ENCODE measurements at places on chromosomes 12 and 14.

DNA sequence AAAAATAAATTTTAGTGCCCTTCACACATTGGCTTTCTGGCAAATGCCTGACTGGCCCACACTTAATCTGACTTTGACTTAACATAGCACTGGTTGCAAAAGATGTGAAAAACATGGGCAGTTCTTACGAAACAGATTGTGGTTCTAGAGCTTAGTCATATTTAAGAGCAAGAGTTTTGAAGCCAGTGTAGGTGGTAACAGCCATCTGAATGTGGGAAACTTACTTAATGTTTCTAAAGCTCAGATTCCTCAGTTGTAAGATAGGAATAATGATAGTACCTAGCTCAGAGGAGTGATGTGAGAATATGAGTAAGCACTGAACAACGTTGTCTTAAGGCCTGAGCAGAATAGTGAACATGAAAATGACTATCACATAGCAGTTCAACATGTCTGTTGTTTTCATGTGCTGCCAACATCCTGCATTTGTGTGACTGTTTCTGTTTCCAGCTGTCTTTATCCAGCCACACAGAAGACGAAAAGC is 262.7 kb downstream of the SYT1 start:
- peak; percentile 87 for DNase-seq

GRCh38 chr12:40375076-40375475 is 150.3 kb downstream of the LRRK2 start:
- peak; percentile 27 for DNase-seq

- no peak for DNase-seq
Observed at GRCh38 chr14:96039633-96040311, 610 bp downstream of the C14orf132 start.

DNA sequence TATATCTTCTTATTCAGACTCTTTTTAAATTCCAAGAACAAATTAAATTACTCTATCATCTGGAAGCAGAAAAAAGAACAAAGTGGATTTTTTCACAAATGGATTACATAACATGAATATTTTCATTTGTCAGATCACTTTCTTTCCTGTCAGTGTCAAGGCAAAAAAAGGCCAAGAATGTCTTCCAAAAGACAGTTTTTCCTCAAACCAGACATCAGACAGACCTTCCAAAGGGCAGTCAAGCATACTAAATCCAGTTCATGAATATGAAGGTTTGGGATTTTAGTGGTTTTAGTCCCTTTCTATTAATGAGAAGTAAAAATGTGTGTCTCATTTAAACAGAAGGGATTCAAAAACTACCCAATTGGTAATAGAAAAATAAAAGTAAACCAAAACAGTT is 336.0 kb downstream of the CEP128 start:
- no peak for DNase-seq

- no peak for DNase-seq
Observed at GRCh38 chr14:51096870-51097269, 2.0 kb upstream of the TRIM9 start.

GRCh38 chr12:8572507-8572906 is 31.8 kb upstream of the CLEC4E start:
- DNase-seq, result no peak

GRCh38 chr14:64973026-64973442 is 898 bp upstream of the RAB15 start:
- DNase-seq, result no peak

- no peak for DNase-seq
Observed at GRCh38 chr14:96135285-96135684, 69.4 kb upstream of the BDKRB2 start.

DNA sequence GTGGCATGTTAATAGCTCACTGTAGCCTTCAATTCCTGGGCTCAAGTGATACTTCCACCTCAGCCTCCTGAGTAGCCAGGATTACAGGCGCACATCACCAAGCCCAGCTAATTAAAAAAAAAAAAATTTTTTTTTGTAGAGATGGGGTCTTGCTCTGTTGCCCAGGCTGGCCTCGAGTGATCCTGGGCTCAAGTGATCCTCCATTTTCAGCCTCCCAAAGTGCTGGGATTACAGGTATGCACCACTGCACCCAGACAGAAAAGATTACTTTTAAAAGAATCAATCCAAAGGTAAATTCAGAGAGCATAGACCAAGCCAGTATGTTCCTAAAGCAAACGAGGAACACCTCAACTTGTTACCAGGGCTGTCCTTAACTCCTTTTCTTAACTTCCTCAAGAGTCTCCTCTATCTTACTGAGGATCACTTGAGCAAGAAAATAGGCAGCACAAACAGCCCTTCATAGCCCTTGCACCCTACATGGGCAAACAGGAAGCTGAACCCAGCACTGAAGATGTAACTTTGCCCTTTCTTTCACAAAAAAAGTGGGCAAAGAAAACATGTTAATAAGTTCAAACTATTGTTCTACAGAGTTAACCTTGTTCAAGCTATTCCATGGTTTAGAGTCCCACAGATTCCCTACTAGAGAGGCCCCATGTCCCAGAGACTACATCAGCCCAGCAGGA is 11.3 kb downstream of the CS start:
- no peak for DNase-seq

- DNase-seq, result no peak
Observed at GRCh38 chr12:23421556-23421955, 527.9 kb downstream of the SOX5 start.

DNA sequence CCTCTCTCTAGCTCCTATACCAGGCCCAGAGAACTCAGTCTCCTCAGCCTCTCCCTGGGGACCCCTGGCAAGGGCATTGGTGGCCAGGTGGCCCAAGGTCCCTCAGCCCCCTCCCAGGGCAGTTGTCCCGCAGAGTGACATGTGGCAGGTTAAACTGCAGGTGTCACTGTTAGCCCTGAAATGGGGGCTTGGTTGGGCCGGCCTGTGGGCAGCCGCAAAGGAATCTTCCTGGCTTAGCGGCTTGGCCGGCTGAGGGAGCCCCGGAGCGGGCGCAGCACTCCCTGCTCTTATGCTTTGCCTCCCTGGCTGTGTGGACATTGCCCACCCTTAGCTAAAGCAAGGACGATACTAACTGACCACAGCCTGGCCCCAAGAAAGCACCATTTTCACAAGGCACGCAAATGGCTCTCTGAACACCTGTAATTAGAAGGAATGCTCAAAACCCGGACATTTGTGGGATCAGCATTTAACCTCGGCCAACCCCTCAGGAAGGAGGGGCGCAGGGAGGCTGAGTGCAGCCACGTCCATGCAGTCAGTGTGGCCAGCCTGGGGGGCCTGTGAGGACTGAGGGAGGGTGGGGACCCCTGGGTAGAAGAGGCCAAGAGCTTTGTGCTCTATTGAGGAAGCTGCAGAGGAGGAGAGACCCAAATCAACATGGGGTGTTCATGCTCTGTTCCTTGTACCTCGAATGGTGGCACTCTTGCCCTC is 82.2 kb downstream of the PAPOLA start:
- DNase-seq, result peak; percentile 35

GRCh38 chr12:24555730-24556129 is 393.2 kb downstream of the BCAT1 start:
- DNase-seq, result no peak

- peak; percentile 92 for DNase-seq
Observed at GRCh38 chr12:112419297-112420133, 768 bp downstream of the PTPN11 start.

- DNase-seq, result no peak
Observed at GRCh38 chr14:68543516-68543915, 249.4 kb downstream of the ZFP36L1 start.

DNA sequence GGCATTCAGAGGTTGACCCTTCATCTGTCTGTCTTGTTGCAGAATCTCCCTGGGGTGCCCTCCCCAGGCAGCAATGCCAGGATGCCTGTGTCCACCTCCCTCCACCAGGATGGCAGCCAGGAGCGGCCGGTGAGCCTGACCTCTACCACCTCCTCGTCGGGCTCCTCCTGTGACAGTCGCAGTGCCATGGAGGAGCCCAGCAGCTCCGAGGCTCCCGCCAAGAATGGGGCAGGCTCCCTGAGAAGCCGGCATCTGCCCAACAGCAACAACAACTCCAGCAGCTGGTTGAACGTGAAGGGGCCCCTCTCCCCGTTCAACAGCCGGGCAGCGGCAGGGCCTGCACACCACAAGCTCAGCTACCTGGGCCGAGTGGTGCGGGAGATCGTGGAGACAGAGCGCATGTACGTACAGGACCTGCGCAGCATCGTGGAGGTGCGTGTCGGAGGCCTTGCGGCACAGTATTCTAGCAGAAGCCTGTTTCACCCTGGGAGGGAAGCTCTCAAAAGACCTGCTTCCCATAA is 23.4 kb downstream of the PLEKHG3 start:
- no peak for DNase-seq

- DNase-seq, result peak; percentile 63
Observed at GRCh38 chr12:47742253-47742825, 16.3 kb downstream of the RAPGEF3 start.

GRCh38 chr14:61184112-61184511 is 97.0 kb downstream of the TMEM30B start:
- DNase-seq, result peak; percentile 64

DNA sequence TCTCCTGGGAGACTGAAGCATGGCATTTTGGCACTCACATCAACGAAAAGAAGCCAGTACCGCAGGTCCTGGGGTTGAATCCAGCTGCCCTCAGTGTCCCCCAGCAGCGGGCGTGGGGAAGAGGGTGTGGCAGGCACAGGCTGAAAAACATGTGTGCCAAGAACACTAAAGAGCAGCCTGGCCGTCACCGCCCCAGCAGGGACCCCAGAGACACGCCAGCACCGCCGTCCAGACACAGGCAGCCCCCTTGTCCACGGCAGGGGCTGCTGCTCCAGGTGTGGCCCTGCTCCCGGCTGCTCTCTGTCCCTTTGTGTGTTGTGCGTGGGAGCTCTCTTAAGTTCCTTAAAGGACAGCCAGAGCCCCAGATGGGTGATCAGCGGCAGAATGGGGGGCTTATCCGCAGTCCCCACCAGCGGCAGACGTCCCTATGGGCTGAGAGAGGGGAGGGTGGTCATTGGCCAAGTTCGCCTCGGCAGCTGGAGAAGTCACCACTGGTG is 556 bp downstream of the PHETA1 start:
- no peak for DNase-seq

DNA sequence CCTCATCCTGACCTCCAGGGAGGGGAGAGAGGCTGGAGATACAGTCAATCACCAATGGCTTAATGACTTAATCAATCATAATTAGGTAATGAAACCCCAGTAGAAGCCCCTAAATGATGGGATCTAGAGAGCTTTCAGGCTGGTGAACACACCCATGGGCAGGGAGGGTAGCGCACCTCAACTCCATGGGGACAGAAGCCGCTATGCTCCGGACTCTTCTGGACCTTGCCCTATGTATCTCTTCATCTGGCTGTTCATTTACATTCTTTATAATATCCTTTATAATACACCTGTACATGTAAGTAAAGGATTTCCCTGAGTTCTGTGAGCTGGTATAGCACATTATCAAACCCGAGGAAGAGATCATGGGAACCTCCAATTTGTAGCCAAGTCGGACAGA is 205.9 kb downstream of the STXBP6 start:
- no peak for DNase-seq

DNA sequence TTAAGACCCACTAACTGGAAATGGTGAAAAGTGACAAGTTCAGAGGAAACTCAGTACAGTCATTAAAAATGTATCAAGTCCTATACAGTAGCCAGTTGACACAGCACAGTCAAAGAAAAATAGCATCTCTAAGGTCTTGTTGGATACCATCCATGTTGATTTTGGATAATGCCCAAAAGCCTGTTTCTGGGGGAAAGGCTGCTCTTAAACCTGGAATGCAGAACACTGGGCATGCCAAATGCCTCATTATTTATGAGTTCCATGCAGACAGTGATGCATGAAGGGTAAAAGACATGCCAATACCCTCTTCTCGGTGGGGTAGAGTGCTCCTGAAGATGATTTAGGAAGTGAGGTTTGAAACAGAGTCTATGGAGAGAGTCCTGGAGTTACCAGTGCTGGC is 29.6 kb downstream of the KCNK13 start:
- no peak for DNase-seq

GRCh38 chr14:94550041-94550440 is 11.2 kb upstream of the SERPINA4 start:
- DNase-seq, result no peak

GRCh38 chr12:95630496-95630895 is 79.2 kb upstream of the USP44 start:
- DNase-seq, result no peak

DNA sequence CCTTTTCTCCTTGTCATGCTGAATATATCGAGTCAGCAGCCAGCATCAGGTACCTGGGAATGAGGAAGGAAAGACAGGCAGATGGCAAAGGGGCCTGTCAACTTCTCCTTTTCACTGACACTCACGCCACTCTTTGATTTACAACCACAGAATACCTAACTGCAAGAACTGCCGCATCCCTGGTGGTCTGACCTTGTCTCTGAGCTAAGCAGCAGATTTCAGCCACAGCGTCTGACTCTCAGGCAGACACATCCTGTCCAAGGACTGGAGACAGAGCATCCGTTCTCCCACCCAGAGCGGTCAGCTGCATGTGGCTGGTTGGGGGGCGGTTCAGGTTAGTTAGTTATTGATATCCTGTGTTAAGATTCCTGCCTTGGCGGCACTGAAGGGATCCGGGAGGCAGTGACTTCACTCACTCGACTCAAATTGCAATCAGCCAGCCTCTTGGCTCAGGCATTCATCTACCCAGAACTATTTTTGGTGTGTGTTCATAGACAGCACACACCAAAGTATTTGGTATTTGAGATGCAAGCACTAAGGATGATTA is 11.2 kb upstream of the MAP1LC3B2 start:
- no peak for DNase-seq

- no peak for DNase-seq
Observed at GRCh38 chr12:22335794-22336166, 1.3 kb upstream of the ST8SIA1 start.

GRCh38 chr14:35343702-35344101 is 51.5 kb downstream of the PSMA6 start:
- no peak for DNase-seq

GRCh38 chr12:89348894-89349699 is 3.2 kb downstream of the DUSP6 start:
- DNase-seq, result peak; percentile 33

DNA sequence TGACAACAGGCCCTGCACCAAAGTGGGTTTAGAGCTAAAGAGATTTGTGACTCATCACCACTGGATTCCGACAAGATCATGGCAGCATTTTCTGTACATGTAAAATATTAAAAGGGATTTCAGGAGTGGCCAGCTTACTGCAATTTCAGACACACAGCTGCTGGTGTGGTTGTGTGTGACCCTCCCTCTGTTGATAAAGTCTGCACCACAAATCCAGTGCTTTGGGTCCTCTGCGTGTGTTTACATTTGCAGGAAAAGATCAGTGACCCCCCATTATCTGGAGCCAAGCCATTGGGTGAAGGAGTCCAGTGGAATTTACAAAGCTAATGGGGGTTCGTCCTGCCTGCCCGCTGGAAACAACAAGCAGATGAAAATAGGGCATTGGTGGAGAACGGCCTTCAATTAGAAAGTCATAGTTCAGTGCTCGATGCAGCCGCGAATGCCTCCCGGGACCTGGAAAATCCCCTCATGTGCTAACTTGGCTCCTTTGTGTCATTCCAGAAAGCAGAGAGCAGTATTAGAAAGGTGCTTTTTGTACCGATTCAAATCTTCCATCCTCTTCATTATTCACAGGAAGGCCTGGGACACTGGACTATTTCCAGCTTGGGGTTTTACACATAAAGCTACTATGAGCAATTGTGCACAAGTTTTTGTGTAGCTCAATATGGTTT is 188.5 kb upstream of the TMEM132C start:
- no peak for DNase-seq

- DNase-seq, result peak; percentile 29
Observed at GRCh38 chr12:99984271-99985128, at the start of gene ANKS1B. TSS of gene ANKS1B (minus strand) at chr12:99984936. CDS start at chr12:99984237, 699 bp downstream.

GRCh38 chr12:28237423-28237822 is 47.2 kb downstream of the CCDC91 start:
- DNase-seq, result peak; percentile 11

Data from epithelial cell of esophagus (primary cell).